ENCODE measurements at places on chromosomes 11 and 22.

- no peak for DNase-seq
Observed at GRCh38 chr11:19200410-19201201, 1.2 kb downstream of the CSRP3 start.

GRCh38 chr11:79062814-79063762, 377.7 kb downstream of the TENM4 start:
- DNase-seq, result peak; percentile 38

DNA sequence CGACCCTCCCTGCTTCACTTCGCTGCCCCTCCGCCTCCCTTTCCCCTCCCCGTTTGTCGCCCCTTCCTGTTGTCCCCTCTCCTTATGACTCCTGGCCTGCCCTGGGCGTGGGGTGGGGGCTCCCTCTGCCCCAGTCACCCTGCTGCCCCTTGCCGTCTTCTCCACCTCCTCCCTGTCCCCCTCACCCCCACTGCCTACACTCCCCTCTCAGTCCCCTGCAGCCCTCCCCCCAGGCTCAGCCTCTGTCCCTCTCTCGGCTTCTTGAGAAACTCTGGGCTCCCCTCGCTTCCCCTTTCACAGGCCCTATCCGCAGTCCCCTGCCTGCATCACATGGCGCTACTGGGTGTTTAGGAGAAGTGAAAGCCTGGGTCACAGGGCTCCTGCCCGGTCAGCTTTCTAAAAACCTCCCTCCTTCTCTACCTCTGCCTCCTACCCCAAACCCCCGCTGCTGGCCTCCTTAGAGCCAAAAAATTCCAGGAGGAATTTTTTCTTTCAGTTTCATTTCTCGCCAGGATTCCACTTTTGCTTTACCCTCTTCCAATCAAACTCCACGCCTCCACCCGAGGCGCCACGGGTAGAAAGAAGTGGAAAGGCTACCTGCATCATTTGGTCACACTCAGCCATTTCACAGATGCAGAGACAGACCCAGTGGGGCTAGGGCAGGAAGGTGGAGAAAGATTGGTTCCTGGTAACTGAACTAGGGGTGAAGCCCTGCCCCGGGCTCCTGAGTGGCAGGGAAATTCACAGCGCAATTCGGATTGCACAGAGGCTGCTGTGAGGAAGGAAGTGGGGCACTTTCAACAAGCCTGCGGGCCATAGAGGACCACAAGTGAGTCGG, at the start of gene SLC15A3:
Gene SLC15A3, minus strand, starts transcription at position 273 of the 838 bp plus-strand sequence. CDS start 625 bp downstream, outside the sequence.
- no peak for DNase-seq

DNA sequence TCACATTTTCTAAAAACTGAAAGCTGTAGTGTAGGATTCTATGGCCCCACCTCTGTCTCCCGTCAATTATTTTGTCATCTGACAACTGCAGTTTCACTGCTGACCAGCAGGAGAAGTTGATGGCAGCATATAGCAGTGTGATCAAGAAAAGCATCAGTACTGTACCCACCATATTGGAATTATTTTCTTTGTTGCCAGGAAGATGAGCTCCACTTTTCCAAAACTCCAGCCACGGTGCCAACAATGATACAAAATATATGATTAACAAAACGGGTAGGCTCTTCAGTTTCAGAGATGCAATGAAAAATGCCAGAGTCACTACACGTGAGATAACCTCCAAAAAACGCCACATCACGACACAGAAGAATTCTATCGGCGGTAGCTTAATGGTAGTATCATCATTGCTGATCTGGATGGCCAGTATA, 41.3 kb downstream of the XKR3 start:
- no peak for DNase-seq

- DNase-seq, result peak; percentile 87
Observed at GRCh38 chr22:42169055-42169469, 38.5 kb upstream of the CYP2D6 start.

DNA sequence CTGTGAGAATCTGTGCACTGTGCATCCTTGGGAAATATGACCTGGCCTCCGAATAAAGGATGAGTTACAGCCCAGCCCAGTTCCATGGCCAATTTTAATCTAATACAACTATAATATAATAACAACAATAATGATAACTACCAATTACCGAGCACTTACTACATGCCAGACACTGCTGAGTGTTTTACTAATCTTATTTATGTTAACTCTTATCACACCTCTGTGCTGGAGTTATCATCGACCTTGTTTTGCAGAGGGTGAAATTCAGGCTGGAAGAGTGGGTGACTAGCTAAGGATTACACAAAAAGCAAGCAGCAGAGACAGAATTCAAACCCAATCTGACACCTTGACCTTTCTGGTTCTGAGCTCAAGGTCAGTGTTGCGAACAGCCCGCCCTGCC, 83.9 kb downstream of the GALNT18 start:
- no peak for DNase-seq

DNA sequence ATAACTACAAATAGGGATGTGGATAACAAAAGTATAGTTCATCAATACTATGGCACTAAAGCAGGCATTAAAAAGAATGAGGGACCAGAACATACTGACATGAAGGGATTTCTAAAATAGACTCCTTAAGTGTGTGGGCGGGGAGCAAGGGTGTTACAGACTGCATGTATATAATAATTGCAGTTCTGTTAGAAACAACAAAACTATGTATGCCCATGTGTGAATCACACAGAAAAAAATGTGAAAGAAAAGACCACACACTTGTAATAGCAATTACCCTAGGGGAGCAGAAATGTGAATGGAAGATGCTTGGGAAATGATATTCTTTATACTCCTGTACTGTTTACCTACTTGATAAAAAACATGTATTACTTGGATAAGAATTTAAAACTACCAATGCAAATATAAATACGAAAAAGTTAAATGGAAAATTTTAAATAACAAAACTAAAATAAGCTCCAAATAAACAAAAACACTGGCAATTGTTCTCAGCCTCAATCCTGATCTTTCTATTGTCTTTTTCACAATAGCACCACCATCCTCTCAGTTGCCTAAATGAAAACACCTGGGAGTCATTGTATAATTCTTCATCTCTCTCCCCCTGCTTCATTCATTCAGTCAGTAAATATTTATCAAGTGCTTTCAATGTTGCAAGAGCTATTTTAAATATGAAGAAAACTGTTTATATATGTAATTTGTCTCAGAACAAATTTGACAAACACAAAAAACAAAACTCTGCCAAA, 129.8 kb downstream of the FCHSD2 start:
- no peak for DNase-seq

GRCh38 chr11:103266167-103266831, 157.1 kb downstream of the DYNC2H1 start:
- no peak for DNase-seq

DNA sequence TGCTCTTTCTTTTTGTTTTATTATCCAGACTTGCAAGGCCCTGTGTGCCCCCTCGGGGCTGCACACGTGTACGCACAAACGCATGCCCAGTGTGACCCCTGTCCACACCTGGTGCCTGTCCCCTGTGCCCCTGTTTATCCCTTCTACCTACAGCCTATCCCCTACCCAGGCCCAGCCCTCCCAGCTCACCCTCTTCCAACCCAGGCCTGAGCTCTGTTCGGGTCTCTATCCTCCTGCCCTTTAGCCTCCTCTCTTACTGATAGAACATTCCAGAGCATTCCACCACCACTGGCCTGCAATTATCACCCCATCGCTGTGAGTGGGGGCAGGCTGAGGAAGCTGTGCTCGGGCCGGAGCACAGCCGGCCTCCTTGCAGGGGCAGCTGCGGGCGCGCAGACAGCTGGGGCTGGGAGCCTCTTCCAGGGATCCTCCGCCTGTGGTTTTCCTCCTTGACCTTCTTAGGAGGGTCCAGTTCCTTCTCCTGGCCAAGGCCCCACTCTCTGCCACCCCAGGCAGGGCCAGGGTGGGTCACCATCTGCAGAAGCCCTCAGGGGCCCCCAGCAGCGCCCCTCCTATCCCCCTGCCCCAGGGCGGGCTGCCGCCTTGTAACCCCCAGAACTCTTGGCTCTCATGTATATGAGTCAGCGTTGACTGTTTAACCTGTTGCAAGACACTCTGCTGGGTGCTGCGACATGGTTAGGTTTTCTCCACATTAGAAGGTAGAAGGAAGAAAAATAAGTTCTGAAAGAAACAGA, 41.8 kb upstream of the KCNQ1OT1 start:
- no peak for DNase-seq

DNA sequence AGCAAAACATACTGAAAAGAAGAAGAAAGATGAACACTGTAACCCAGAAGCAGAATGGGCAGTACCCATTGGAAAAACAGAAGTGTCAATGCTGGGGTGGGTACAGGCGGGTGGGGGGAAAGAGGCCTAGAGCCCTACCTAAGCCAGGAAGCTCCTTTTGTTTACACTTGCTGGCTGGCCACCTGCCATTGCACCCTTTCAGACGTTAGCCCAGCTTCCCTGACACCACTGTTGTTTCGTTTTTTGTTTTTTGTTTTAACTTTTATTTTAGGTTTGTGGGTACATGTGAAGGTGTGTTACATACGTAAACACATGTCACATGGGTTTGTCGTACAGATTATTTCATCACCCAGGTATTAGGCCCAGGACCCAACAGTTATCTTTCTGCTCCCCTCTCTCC, 55.4 kb downstream of the PLEKHA7 start:
- no peak for DNase-seq

- DNase-seq, result peak; percentile 48
Observed at GRCh38 chr22:30605449-30606110, 1.4 kb upstream of the TCN2 start.

- no peak for DNase-seq
Observed at GRCh38 chr11:76048763-76049162, 157.5 kb downstream of the WNT11 start.

GRCh38 chr11:2298795-2299761, 2.6 kb downstream of the C11orf21 start:
- no peak for DNase-seq

GRCh38 chr11:70820712-70821111, 422.4 kb downstream of the CTTN start:
- no peak for DNase-seq

- DNase-seq, result no peak
Observed at GRCh38 chr22:50243685-50244419, 971 bp downstream of the TUBGCP6 start.

- no peak for DNase-seq
Observed at GRCh38 chr11:128341280-128342248, 245.8 kb downstream of the ETS1 start.

DNA sequence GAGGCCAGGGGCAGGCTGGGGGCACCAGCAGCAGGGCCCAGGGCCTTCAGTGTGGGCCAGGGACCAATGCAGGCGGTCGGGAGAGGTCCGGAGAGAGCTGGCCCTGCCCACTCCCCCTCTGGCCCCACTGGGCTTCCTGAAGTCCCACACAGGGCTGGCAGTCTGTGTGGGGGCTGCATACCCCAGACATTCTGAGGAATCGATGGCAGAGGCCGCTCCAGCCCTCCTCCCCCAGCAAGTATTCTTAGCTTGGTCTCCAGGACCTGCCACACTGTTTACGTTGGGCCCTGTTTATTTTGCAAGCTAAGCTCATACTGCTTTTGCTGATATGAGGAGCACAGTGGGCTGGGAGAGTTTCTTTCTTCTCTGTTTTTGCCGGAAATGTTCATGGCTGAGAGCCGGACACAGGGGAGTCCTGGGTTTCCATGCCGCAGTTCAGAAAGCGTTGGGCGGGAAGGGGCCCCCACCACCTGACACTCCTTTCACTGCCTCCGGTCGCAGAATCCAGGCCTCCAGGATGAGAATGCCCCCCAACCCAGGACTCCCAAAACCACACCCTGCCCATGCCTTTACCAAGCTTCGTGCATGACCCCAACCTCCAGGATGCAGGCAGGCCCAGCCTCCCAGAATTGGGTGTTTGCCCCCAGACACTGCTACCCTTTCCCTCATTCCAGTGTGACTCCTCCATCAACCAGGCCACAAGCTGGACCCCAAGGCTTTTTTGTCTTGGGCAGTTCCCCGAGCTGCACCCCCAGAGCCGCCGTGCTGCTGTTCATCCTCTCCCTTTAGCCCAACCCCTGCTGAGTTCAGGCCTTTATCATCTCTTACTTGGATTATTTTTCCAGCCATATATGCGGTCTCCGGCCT, 81.8 kb upstream of the KCNQ1OT1 start:
- DNase-seq, result peak; percentile 1

- DNase-seq, result no peak
Observed at GRCh38 chr11:75323609-75324008, 27.9 kb downstream of the ARRB1 start.

GRCh38 chr11:62122076-62122475, 1.7 kb upstream of the INCENP start:
- DNase-seq, result no peak

GRCh38 chr11:87304412-87304811, 266.7 kb downstream of the TMEM135 start:
- DNase-seq, result no peak

- DNase-seq, result no peak
Observed at GRCh38 chr11:77966338-77966737, 28.1 kb downstream of the INTS4 start.

- no peak for DNase-seq
Observed at GRCh38 chr22:26658161-26658560, 773 bp downstream of the MIAT start.

GRCh38 chr11:61699737-61700160, 19.6 kb downstream of the DAGLA start:
- DNase-seq, result no peak

DNA sequence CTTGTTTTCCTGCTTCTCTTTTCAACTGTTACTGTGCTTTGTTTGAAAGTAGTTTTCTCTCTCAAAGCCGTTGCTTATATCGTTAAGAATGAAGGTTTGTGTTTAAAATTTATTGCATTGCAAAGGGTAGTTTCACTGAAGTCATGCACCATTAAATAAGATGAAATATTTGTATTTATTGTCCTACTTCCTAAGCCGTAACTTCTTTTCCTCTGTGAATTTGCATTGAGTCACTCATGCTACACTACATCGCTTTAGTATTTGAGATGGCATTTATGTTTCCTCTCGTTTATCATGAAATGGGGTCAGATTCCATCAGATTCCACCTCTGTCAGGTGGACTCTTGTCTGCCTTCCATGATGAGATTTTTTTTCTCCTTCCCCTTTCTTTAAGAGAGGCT, 65.8 kb upstream of the RASSF10 start:
- no peak for DNase-seq

- no peak for DNase-seq
Observed at GRCh38 chr22:30782613-30783012, 87.9 kb downstream of the OSBP2 start.

- DNase-seq, result peak; percentile 31
Observed at GRCh38 chr22:43270314-43270908, 72.8 kb downstream of the SCUBE1 start.

DNA sequence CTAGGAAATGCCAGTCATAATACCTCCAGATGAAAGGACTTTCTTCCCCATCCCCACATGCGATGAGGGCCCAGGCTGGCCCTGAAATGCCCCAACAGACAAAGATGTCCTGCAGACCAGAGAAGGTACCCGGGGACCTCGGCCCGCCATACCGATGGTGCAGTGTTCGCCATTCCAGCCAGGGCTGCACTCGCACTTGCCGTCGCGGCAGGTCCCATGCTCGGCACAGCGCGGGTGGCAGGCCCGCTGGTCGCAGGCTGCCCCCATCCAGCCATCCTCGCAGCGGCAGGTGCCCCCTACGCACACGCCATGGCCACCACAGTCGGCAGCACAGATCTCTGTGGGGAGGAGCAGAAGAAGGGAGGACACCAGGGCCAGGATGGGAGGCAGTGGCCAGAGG, 212.1 kb upstream of the NARS2 start:
- DNase-seq, result no peak

- no peak for DNase-seq
Observed at GRCh38 chr22:28894334-28894733, 11.0 kb downstream of the ZNRF3 start.
